ENCODE measurements at places on chromosomes 12 and 14.

GRCh38 chr12:42213954-42214426, 24.1 kb downstream of the YAF2 start:
- DNase-seq: no peak

DNA sequence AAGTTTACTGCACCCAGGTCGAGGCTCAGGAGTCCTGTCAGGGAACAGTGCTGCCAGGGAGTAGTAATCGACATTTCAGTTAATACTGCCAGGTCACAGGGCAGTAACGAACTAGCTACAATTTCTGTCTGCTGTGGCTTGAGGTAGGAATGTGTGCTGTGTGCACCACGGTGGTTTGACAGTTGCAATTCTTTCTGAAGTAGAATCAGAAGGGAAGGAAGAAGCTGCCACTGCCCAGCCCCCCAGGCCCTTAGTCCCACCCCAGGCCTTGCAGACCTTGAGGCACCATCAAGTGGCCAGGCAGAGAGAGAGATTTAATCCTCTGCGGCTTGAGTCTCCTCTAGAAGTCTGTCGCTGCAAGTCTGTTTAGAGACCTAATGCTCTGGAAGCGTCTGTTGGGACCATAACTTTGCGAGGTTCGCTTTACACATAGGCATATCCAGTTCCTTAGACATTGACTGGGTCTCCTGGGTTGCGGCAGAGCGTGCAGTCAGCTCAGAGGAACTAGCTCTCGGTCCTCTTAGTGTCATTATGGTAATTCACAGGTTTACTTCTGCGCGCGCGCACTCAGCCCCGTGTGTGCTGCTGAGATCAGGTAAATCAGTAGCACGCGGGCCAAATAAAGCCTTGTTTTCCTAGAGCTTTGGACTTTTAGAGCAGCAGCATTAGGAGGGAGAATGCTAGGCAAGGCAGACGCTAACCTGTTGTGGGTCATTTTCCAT, 9.8 kb downstream of the NKX2-1 start:
- DNase-seq: no peak

DNA sequence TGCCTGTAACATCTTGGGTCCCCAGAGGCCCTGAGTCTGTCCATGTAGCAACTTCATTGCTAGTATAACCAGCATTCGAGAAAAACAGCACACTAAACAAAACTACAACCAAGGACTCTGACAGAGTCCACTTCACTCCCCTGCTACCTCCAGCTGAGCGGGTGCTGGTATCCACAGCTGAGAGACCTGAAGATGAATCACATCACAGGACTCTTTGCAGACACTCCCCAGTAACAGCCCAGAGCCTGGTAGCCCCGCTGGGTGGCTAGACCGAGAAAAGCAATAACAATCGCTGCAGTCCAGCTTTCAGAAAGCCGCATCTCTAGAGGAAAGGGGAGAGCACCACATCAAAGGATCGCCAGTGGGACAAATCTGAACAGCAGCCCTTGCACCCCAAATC, 9.0 kb upstream of the IQSEC3 start:
- no peak for DNase-seq

- DNase-seq: no peak
Observed at GRCh38 chr14:33347796-33348195, 409.1 kb downstream of the NPAS3 start.

GRCh38 chr12:102769323-102769916, 147.6 kb downstream of the PAH start:
- no peak for DNase-seq

GRCh38 chr12:94663702-94664101, 13.3 kb upstream of the TMCC3 start:
- no peak for DNase-seq

- no peak for DNase-seq
Observed at GRCh38 chr12:65355461-65355860, 77.0 kb downstream of the MSRB3 start.

GRCh38 chr12:89041078-89041477, 311.2 kb downstream of the DUSP6 start:
- DNase-seq: no peak

- DNase-seq: peak; percentile 36
Observed at GRCh38 chr12:49288412-49288853, 6.5 kb upstream of the PRPH start.

- DNase-seq: no peak
Observed at GRCh38 chr14:28831126-28831525, 64.5 kb downstream of the FOXG1 start.

GRCh38 chr12:52252728-52253343, 19.8 kb downstream of the KRT7 start:
- no peak for DNase-seq

Data from stimulated activated CD8-positive, alpha-beta memory T cell treated with anti-CD3 and anti-CD28 coated beads, Interleukin-12 subunit alpha, Interleukin-12 subunit beta, amount 100 ng/mL, for 4 hours (primary cell).